ENCODE measurements at places on chromosomes 5 and 9.

GRCh38 chr9:78062710-78063109 lies 31.1 kb upstream of the GNAQ start:
- DNase-seq = no peak

- DNase-seq = no peak
Observed at GRCh38 chr5:132756542-132756941, 9.3 kb downstream of the CCNI2 start.

DNA sequence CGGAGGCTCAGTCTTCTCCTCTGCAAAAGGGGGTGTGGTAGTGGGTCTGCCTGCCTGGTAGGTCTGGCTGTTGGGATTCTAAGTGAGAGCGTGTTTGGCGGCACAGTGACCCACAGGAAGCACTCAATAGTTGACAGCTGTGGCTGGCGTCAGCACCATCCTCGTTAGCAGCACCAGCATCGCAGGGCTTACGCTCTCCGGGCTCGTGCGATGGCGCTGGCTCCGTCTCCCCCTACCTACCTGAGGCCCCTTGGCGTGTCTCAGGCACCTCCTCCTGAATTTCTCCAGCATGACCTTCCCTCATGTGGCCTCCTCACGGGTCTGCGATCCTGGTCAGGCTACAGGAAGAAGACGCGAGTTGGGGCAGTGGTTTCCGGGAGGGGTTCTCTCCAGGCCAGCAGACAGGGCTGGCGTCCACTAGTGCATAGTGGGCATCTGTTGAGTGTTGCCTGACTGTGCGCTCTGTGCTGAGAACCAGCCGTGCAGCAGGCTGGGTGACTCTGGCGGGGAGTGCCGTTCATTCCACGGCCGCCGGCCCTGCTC lies 66.9 kb downstream of the HMCN2 start:
- no peak for DNase-seq

GRCh38 chr9:75299324-75299723 lies 211.0 kb downstream of the OSTF1 start:
- DNase-seq = no peak

GRCh38 chr5:82728926-82729702 lies 348.1 kb downstream of the TMEM167A start:
- DNase-seq = no peak

GRCh38 chr9:128910906-128911305 lies 9.9 kb upstream of the PHYHD1 start:
- no peak for DNase-seq

GRCh38 chr5:174295702-174296436 lies 250.4 kb downstream of the NSG2 start:
- DNase-seq = no peak

DNA sequence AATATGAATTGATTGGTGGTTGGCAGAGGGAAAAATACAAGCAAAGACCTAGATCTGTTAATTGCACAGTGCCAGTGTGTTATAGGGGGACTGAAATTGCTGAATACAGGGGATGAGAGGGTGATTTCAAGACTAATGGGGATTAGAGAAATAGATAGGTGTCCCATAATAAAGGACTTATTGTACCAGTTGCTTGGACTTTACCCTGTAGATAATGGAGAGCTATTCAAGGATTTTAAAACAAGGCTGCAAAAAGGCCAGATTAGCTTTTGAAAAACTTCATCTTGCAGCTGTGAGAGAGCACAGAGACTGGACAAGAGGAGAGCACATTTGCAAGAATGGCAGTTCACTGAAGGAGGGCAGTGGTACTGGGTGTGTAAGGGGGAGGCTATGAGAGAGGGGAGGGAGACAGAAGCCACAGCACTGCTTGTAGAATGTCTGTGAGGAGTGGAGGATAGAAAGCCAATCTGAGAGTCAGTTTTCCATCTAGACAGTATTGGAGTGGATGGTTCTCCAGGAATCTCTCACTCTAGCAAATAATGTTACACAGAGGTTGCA lies 28.8 kb upstream of the SCAMP1 start:
- DNase-seq = no peak

- no peak for DNase-seq
Observed at GRCh38 chr9:112887381-112887780, 3.3 kb downstream of the SLC46A2 start.

- no peak for DNase-seq
Observed at GRCh38 chr5:1229822-1230221, 4.6 kb downstream of the SLC6A18 start.

GRCh38 chr5:104299998-104300706 lies 737.6 kb upstream of the NUDT12 start:
- no peak for DNase-seq

GRCh38 chr5:128403333-128403732 lies 134.7 kb downstream of the FBN2 start:
- no peak for DNase-seq

DNA sequence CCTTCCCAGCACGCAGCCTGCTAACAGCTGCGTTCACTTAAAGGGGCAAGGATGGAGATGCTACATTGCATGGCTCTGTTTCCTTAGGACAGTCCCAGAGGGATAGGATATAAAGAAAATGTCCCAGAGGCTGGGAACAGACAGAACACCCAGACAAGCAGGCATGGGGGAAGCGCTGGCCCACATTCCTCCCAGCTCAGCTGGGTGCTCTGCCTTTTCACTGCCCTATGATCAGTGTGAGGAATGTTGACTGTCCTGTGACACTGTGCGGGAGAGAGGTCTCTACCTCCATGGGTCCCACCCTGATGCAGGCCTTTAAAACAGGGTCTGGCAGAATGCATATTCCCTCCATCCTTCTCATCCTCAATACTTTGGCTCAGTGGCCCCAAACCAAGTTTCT lies 459.4 kb upstream of the DMAC1 start:
- DNase-seq = no peak

DNA sequence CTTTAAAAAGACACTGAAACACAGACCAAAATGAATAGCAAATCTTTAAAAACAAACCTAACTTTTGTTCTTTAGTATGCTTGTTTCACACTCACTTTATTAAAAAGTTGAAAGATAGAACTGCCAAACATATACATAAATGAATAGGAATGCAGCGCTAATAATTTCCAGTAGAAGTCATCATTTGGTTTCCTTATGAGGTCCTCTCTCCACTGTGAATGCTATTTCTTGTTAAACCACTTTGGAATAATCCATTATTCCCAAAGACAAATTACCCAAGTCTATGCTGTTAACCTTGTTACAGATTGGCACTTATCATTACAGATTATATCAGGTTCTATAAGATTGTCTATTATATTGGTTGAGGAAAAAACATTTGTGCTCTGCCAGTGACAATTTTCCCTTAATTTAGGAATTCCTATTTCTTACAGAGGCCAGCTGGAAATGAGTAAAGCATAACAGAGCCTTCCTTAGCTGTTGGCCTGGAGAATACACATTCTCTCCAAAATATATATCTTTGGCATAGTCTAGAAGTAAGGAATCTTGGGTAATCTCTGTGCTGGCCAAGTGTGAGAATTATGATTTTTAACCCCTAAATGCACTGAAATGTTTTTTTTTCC lies 29.3 kb upstream of the MINAR2 start:
- DNase-seq = no peak

DNA sequence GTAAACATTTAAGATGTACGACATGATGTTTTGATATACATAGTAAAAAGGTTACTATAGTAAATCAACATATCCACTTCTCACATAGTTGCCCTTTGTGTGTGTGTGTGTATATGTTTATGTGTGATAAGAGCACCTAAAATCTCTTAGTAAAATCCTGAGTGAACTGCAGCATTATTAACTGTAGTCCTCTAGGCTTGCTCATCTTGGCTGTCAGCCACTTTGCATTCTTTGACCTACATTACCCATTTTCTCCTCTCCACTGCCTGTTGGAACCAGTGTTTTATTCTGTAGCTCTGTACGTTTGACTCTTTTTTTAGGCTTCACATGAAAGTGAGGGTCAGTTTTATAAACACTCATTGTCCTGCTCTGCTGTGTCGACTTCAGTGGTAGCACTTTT lies 24.4 kb downstream of the C5orf22 start:
- DNase-seq = no peak

DNA sequence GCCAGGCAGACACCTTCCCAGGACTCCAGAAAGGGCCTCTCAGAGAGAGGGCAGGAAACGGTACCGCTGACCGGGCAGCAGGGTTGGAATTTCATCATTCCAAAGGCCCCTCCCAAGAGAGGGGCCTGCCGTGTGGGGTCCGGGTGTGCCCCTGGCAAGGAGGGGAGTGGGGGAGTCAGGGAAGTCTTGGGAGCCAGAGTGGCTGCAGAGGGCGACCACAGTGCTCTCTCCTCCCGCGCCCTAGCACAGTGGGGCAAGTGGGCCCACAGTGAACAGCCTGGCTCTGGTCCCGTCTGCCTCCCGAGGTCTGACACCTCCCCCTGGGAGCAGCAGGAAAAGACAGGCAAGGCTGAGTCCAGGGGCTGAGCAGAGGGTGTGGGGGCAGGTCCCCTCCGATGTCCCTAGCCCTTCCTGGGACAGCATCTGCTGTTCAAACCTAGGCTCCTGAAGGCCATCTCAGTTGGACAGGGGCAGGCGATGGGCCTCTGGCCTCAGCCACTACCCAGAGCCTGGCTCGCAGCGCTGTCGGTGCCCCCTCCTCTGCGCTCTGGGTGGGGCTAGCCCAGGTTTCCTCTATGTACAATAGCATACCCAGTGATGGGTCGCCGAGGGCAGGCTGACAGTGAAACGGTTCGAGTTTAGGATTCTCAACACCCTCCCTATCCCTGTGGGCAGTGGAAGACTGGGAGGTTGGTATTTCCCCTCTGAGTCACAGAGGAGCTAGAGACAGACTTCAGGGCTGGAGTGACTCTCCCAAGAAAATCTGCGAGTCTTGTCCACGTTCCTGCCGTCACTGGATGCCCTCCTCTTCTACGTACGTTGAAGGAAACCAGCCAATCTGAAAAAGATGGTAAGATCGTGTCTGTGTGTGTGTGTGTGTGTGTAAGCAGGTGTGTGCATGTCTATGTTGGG lies 25.4 kb upstream of the SARDH start:
- no peak for DNase-seq

DNA sequence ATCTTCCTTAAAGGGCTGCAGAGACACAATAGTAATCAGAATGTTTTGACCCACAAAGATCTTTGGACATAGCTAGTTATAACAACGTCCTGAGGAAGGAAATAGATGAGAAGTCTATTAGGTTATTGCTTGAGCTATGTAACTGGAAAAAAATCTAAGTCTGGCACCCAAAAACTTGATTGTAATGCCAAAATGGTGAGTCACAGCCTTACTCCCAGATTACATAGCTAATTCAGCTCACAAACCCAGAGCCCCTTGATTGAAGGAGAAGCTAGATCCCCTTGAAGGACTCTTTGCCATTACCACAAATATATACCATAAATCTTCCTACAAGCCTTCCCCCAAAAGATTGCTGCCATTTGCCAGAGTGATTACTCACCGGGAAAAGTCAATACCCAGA lies 341.8 kb upstream of the KIF2A start:
- DNase-seq = no peak
